Activated CD4-positive, alpha-beta T cell treated with anti-CD3 and anti-CD28 coated beads for 36 hours (primary cell): ENCODE measurements at places on chromosomes 6 and 20. TPM values are rescaled to one million over a fixed set of nuclear protein-coding genes. Genes with fewer than 3 reads are reported as not detected.

SIRPA gene
- total RNA-seq: 0.05 TPM

ARMC2 gene
- total RNA-seq: 5.2 TPM

ERVFRD-1 gene
- not detected for total RNA-seq

SOX18 gene
- not detected for total RNA-seq

- DNase-seq: peak; percentile 21
Measured at GRCh38 chr6:116969211-116969863, 92.3 kb downstream of the RFX6 start.

- no peak for DNase-seq
Measured at GRCh38 chr20:53679597-53680309, 86.1 kb upstream of the ZNF217 start.

- no peak for DNase-seq
Measured at GRCh38 chr20:19713822-19714578, 44.1 kb upstream of the RIN2 start.

DNA sequence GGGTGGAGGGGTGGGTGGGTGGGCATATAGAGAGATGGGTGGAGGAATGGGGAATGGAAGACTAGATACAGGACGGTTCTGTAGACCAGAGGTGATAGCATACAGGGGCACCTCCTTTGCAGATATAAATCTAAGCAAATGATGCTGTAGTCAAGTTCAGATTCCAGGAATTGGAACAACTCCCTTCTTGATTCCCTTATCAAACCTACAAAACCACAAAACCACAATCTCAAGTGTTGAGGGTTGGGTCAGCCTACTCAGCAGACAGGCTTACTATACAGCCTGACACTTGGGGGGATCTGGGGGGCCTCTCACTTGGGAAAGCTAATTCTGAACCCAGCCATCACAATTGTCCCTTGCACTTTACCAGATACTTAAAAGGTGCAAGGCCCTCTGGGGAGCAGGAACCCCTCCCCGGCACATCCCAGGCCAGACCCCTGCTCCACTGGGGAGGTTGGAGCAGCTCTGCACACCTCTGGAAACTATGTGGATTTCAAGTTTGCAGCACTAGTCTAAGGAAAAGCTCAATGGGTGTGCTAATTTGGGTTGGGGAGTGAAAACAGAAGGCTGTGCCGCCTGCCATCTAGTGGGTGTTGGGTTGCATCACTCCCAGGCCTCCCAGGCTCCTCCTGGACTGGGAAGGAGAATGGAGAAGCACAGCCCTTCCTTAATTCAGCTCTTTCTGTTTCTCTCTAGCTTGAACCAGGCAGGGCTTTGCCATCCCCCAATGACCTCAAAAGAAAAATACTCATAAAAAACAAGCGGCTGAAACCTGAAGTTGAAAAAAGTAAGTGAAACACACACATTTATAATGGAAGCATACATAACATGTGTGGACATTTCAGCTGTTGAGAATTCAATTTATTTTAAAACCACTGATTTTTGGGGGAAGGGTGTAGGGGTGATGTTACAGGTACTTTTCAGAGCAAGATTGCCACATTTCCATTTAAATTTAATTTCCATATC, 121.2 kb upstream of the LAMP5 start:
- peak; percentile 33 for DNase-seq

GRCh38 chr20:44336086-44336485, 757 bp upstream of the R3HDML start:
- no peak for DNase-seq

GRCh38 chr6:69097948-69098347, 462.9 kb downstream of the ADGRB3 start:
- DNase-seq: no peak

GRCh38 chr20:8095648-8096572, 36.2 kb upstream of the PLCB1 start:
- DNase-seq: no peak
